ENCODE measurements at places on chromosomes 7 and 10.

- no peak for DNase-seq
Observed at GRCh38 chr10:71366690-71367089, 30.0 kb upstream of the CDH23 start.

DNA sequence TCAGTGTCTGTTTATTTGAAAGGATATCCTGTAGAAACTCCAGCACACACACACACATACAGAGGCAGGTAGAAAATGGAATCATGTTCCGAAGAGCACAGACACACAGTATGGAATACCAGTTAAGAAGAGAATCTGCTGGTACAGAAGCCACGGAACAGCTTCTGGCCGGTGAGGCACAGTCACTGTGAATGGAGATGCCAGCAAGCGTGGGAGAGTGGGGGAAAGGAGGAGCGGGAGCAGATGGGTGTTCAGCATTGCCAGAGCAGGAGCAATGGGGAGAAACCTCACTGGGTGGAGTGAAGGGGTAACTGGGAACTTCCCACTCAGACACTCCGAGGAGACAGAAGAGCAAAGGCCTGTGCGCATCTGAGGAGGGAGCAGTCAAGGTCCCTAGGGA, 9.5 kb upstream of the IMPDH1 start:
- no peak for DNase-seq

- DNase-seq, result no peak
Observed at GRCh38 chr10:34798654-34799053, 16.4 kb downstream of the PARD3 start.

- no peak for DNase-seq
Observed at GRCh38 chr10:129918401-129918800, 45.7 kb downstream of the EBF3 start.

- DNase-seq, result no peak
Observed at GRCh38 chr10:114823077-114823463, 1.5 kb downstream of the FHIP2A start.

GRCh38 chr7:30780941-30781340, 9.7 kb downstream of the MINDY4 start:
- DNase-seq, result no peak

- DNase-seq, result peak; percentile 1
Observed at GRCh38 chr10:21055339-21056135, 158.4 kb upstream of the NEBL start.

DNA sequence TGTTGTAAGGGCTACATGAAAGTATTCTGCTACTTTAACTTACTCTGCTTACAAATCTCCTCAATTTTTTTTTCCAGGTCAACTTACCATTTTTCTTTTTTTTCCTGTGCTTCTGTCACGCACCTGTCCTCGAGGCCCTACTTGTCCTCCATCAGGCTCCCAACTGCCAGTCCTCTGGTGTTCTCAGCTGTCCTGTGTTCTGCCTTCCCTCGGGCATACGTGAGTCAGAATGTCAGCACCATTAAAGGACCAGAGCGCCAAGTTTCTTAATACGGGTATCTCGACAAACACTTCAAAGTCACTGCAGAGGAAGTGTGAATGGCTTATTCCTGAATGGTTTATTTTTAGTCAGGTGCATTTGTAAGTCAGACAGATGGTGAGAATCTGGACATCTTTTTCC, at the start of gene TEX47:
Gene TEX47 (minus strand): TSS at position 185 of the 400 bp plus-strand sequence. CDS start 795 bp downstream, outside the sequence.
- DNase-seq, result no peak

DNA sequence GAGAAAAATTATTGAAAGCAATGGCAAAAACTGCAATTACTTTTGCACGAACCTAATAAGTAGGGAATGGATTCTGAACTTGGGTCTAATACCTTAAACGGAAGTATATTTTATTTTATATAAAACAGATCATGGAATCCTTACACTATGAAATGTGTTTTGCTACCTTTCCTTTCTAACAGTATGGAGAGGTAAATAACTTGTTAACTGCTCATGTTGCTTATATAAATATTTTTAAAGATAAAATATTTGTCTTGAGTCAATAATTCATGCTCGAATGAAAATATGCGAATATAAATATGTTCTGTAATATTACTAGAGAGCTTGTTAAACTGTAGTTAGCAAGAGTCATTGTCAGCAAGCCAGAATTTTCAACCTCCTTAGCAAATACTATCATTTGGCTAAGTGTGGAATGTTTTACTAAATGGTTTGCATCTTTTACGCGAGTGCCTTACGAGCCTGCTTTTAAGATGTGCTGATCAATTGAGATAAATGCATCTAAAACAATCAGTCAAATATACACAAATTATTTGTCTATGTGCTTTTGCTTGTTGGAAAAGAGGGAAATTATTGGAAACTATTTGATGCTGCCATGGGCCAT, 5.9 kb downstream of the GNAT3 start:
- DNase-seq, result no peak

GRCh38 chr10:87575851-87576250, 71.2 kb downstream of the MINPP1 start:
- DNase-seq, result no peak

DNA sequence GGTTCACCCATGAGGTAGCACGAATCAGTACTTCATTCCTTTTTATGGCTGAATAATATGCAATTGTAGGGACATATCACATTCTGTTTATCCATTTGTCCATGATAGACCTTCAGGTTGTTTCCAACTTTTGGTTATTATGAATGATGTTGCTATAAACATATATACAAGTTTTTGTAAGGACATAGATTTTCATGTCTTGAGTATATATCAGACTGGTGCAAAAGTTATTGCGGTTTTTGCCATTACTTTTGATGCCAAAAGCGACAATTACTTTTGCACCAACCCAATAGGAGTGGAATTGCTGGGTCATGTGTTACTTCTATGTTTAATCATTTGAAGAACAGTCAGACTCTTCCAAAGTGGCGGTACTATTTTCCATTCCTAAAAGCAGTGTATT, 361.5 kb downstream of the RPS24 start:
- DNase-seq, result no peak

DNA sequence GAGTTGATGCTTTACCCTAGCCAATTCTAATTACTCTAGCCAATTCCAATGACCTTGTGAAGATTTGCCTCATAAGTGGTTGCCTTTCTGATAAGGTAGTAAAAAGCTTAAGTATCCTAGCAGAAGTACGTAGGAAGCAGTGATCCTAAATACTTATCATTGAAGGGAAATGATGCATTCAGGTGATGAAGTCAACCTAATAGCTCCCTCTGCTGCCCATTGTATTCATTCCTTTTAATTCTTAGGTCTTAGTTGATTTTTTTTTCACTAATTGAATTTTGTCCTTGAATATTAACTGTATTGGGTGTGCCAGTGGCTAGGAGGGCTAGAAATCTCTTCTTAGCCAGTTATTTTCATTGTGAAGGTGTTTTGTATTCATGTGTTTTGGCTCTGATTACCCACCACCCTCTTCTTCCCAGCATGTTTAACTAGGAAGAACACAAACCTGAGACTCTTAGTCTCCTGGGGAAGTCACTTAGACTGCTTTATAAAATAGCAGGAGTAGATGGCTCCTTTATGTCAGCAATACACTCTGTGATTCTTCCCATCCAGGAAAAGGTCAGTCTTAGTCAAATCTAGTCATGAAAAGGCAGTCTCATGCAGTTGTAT, 46.3 kb downstream of the PLEKHA8 start:
- peak; percentile 19 for DNase-seq

GRCh38 chr10:62812672-62813439, 3.3 kb downstream of the EGR2 start:
- no peak for DNase-seq

- DNase-seq, result no peak
Observed at GRCh38 chr7:39509912-39510311, 56.3 kb upstream of the YAE1 start.

GRCh38 chr7:17564678-17565212, 266.3 kb downstream of the AHR start:
- no peak for DNase-seq

DNA sequence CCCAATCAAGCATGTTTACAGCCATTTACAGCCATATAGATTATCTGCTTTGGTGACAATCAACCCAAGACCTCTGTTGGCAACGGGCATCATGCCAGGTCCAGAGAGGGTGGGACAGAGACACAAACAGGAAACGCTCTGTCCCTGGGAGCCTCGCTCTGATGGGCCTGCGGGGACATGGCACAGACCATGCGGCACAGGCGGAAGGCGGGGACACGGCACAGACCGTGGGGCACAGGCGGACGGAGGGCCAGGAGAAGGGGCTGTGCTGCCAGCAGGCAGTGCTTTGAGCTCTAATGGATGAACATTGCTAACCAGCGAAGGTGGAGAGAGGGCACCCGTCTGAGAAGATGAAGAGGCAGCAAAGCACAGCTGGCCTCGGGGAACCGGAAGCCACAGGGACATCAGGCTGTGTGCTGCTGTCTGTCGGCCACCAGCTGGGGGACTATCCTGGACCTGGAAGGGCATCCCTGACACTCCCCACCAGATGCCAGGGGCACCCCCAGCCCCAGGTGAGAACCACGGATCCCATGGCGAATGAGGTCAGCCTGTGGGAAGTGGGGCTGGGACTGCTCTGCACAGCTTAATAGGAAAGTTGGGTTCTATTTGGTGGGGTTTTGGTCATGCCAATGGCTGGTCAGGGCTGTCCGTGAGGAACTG, 61.0 kb downstream of the DIP2C start:
- DNase-seq, result no peak

GRCh38 chr10:12513775-12514673, 164.7 kb downstream of the CAMK1D start:
- no peak for DNase-seq

DNA sequence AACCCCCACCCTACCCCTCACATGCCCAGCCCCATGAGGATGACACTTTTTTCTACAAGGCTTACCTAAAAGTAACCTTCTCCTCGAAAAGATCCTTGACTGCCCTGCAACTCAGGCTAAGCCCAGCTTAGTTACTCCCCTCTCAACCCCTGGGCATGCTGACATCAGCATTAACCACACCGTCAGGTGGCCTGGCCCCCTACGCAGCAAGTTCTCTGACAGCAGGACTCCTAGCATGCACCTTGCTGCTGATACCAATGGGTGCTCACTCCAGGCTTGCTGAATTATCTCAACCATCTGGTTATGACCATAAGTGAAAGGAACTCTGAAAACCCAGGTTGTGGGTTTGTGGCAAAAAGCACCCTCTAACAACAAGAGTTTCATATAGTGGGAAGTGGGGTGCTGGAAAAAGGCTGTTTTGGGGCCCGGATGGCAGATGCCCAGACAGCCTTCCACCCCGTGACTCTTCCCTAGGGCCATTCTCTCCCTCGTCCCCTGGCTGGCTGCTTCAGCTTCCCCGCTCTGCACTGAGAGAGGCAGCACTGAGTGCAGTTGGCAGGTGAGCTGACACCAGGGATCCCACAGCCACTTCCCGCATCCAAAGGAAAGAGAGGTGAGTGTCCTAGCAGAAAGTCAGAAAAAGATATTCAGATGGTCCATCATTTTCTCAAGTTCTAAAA, 518.9 kb downstream of the KCNMA1 start:
- no peak for DNase-seq

DNA sequence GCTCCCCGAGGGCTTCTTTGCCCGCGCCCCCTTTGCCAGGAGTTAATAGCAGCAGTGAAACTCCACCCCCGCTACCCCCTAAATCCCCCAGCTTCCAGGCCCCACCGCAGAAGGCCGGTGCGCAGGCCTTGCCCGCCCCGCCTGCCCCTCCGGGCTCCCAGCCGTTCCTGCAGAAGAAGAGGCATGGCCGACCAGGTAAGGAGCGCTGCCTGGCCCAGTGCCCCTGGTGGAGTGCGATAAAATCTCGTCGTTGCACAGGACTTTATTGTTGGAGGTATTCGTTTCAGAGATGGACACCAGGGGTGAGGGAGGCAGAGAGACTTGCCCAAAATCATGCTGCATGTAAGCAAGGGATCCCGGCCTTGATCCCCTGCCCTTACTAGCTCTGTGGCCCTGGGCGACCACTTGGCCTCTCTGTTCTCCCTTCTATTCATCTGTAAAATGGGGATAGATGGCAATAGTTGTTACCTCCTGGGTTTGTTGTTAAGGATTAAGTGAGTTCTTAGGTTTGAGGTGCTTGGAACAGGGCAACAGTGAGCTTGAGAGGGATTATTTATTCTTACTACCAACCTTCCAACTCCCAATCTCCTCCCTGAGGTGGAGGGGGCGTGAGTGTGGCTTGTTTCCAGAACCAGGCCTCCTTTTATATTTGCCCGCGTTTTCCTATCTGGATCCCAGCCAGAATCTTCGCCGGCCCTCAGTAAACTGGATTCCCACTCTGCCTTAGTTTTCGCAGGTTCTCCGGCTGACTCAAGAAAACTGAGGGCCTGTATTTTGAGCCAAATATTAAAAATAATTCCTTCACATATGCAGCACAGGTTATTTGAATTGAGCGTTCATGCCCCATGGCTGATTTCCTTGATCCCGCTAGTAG, 78.3 kb downstream of the WIPF3 start:
- DNase-seq, result no peak

DNA sequence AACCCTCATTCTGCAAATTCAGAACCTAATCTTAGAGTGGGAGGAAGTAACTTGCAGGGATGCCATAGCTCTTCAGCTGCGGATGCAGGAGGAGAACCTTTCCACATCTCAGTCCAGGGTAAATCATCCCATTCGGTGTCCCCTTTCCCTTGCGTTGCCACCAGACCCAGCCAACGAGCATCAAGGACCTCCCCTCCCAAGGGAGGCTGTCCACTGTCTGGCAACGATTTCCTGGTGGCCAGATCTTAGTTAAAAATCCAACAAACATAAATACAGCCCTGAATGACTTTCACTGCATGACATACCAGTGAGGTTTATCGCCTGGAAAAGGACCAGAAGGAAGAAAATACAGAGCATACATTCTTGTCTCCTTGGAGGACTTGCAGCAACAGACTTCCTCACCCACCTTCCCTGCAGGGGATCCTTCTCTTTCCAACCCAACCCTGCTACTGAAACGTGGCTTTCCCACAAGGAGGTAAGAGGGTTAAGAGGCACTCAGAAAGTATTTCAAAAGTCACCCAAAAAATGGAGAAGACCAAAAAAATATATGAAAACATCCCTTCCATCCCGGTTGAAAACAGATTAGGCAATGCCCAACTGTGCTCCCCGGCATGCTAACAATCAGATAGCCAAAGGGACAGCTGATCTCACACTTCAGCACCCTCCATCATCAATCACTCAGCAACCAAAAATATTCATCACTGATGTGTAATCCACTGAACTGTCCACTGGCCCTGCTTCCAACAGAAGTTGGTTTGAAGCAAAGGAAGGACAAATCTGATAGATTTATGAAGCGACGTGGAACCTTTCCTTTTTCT, 206.6 kb downstream of the TNS3 start:
- no peak for DNase-seq

DNA sequence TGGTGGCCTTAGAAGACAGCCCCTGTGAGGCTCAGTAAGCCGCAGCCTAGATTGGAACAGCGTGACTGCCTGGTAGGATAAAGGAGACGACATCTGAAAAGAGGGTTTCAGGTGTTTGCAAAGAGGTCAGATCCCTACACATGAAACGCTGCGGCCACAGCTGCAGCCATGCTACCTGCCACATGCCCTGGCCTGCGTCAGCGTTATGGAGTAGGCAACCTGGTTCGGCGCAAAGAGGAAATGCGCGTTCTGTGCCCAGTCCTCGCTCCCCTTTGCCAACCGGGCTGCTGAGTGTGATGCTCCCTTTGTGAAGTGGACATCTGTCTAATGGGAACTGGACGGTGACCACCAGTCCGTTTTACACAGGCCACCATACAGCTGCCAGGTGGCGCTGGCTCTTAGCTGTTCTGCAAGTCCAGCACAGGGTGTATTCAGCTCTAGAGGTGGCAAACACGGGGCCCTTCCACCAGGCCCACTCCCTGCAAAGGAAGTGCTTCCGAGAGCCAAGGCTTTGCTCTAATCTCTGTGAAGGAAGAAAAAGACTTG, 160.3 kb downstream of the CELF2 start:
- no peak for DNase-seq

- no peak for DNase-seq
Observed at GRCh38 chr7:129993275-129993674, 40.5 kb upstream of the UBE2H start.

- no peak for DNase-seq
Observed at GRCh38 chr10:43921881-43922280, 273.2 kb upstream of the ZNF32 start.

GRCh38 chr7:17774716-17775288, 165.5 kb downstream of the SNX13 start:
- no peak for DNase-seq

Measured in CD4-positive, alpha-beta T cell treated with Interleukin-4 for 4 hours (primary cell).